Left forelimb (tissue), 1 donor: ENCODE measurements at places on chromosomes 11 and 22.

DNA sequence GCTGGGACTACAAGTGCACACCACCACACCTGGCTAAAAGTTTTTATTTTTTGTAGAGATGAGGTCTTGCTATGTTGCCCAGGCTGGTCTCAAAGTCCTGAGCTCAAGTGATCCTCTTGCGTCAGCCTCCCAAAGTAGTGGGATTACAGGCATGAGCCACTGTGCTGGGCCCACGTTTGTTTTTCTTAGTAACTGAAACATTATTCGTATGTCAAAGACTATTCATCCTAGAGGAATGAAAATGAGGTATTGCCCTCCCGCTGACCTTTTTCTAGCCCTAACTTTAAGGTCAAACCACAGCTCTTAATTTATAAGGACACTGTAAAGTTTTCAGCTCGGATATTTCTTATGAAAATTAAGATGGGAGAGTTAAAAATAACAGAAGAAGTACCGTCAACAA lies 33.2 kb upstream of the PAX6 start:
- DNase-seq = no peak

GRCh38 chr11:78958444-78958843 lies 383.8 kb upstream of the NARS2 start:
- DNase-seq = no peak

GRCh38 chr22:32665676-32666075 lies 135.8 kb upstream of the TIMP3 start:
- DNase-seq = no peak

- peak; percentile 85 for DNase-seq
Observed at GRCh38 chr11:4393209-4393857, at the start of gene TRIM21. TSS of gene TRIM21 (minus strand) at chr11:4393702. CDS start at chr11:4390409, 3,293 bp downstream.

- DNase-seq = peak; percentile 2
Observed at GRCh38 chr11:10655943-10656576, 37.5 kb downstream of the IRAG1 start.

DNA sequence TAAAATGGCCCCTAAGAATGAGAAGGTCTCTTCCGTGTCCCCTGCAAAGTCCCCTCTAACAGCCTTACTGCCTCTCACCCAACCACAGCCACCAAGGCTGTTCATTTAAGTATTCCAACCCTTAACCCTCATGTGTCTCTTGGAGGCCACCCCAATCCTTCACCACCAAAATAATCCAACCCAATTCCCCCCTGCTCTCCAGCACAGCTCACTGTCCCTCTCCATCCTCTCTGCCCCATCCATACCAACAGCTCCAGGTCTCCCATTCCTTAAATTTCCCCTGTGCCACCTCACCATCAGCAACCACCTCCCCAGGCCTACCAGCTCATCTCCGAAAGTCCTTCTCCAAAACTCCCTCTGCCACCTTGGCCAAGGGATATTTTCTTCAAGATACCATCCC lies 1.4 kb downstream of the FAM168A start:
- no peak for DNase-seq

DNA sequence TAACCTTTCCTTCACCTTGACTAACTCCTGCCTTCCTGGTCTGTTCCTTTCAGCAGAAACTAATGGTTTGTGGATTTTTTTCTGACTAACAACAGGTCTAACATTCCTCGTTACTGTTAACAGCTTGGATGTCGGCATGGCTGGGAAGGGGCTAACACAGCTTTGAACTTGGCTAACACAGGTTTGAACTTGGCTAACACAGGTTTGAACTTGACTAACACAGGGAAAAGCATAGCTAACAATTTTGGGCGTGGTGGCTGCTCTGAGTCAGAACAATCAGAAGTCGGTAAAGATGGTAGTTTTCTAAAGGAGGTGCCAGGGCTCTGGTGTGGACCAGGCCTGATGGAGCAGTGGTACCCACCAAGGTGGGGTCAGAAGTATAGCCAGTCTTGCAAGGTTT lies 16.1 kb downstream of the MIAT start:
- no peak for DNase-seq

DNA sequence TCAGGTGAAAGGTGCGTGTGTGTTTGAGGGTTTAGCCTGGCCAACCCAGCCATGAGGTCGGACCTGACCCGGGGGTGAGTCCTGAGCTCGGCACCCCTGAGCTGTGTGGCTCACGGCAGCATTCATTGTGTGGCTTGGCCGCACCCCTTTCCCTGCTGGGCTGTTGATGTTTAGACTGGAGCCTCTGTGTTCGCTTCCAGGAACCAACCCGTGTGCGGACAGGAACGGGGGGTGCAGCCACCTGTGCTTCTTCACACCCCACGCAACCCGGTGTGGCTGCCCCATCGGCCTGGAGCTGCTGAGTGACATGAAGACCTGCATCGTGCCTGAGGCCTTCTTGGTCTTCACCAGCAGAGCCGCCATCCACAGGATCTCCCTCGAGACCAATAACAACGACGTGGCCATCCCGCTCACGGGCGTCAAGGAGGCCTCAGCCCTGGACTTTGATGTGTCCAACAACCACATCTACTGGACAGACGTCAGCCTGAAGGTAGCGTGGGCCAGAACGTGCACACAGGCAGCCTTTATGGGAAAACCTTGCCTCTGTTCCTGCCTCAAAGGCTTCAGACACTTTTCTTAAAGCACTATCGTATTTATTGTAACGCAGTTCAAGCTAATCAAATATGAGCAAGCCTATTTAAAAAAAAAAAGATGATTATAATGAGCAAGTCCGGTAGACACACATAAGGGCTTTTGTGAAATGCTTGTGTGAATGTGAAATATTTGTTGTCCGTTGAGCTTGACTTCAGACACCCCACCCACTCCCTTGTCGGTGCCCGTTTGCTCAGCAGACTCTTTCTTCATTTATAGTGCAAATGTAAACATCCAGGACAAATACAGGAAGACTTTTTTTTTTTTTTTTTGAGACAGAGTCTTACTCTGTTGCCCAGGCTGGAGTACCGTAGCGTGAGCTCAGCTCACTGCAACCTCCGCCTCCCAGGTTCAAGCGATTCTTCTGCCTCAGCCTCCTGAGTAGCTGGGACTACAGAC lies 53.9 kb upstream of the PPP6R3 start:
- no peak for DNase-seq

GRCh38 chr22:45978275-45978713 lies 1.3 kb upstream of the WNT7B start:
- DNase-seq = no peak

DNA sequence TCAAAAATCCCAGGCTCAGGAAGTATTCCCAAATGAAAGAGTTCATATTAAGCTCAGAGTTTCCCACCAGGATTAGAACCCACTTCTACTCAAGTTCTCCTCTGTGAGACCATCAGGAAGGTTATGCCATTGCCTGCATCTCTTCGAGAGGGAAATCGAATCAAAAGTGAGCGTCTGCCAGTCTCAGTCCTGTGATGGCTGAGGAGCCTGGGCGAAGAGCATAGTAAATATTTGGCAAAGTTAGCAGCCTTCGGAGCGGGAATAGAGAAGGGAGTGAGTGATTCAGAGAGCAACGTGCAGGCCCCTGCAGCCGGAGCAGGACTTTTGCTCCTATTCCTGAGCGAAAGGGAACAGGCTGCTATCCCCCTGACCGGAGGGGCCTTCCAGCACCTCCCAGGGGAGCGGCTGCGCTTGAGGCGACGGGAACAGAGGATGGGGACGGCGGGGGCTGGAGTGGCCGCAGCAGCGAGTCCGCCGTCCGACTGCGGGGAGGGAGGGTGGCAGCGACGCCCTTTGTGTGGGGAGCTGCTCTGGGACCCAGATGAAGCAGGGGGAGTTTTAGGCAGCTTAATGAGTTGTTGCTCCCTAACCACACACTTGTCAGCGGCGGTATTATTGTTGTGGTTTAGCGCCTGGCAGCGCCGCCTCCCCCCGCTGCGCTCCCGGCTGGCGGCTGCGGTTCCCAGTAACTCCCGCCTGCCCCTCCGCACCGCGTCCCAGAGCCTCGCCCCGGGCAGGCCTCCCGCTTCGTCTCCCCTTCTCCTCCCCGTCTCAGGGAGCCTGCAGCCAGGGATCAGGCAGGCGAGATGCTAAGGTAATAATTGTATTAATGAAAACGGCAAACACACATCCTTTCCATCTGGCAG lies 21.7 kb upstream of the NRGN start:
- DNase-seq = no peak

- DNase-seq = peak; percentile 64
Observed at GRCh38 chr22:47197773-47198500, 435.5 kb downstream of the TBC1D22A start.

GRCh38 chr11:13339195-13340153 lies 61.9 kb downstream of the BMAL1 start:
- no peak for DNase-seq

DNA sequence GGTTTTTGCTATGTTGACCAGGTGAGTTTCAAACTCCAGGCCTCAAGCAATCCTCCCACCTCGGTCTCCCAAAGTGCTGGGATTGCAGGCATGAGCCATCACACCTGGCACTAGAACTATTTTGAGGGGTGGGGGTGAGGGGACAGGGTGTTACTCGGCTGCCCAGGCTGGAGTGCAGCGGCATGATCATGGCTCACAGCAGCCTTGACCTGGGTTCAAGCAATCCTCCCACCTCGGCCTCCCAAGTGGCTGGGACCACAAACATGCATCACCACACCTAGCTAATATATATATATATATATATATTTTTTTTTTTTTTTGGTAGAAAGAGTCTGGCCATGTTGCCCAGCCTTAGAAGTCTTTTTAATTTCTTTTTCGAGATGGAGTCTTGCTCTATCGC lies 17.1 kb upstream of the IFITM3 start:
- DNase-seq = no peak

DNA sequence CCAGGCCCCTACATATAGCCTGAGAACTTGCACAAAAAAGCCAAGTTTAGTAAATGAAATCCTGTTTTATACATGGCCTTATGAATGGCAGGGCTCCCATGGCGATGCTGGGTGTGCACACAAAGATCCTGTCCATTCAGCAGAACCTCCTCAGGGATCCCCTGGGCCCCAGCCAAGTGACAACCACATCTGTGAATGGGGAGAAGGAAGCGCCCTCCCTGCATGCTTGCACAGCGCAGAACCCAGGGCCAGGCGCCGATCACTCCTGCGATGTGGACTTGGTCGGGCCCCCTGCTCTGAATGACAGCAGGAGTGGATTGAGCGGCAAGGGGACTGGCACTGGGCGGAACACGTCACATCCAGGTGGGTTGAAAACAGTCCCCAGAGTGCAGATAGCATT lies 4.5 kb upstream of the CDC42EP2 start:
- no peak for DNase-seq

DNA sequence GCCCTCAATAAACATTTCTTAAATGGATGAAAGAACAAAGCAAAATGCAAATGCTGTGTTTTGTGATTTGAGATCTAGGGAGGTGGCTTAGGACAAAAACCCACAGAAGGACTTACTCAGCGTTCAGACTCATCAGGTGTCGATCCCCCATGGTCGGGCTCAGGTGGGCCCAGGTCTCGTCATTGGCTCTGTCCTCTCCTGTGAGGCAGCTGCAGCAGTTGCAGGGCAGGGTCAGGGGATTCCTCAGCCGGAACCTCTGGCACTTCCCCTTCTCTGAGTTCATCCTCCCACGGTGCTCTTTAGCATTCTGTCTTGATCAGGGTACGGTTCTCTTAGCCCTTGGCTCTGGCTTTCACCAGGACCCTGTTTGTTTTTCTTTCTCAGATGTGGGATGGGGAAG lies 14.0 kb upstream of the ACR start:
- DNase-seq = no peak

DNA sequence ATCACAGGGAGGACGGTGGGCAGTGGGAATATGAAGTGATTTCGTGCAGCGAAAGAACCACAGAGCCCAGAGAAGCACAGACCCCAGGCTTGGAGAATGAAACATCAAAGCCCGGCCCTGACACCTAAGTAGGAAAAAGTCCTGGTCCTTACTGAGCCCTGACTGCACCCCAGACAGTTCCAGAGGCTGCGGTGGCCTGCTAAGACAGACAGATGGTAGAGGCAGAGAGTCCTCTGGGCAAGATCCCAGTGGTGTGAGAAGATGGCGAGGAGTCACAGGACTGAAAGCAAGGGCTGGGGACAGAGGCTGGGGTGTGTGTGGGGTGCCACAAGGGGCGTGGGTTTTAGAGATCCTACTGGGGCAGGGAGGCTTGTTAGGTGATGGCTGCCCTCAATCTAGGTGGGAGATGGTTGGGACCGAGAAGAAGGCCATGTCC lies 3.7 kb downstream of the CBX6 start:
- peak; percentile 50 for DNase-seq

GRCh38 chr11:124577716-124578427 lies 8.1 kb downstream of the OR8A1 start:
- DNase-seq = no peak

DNA sequence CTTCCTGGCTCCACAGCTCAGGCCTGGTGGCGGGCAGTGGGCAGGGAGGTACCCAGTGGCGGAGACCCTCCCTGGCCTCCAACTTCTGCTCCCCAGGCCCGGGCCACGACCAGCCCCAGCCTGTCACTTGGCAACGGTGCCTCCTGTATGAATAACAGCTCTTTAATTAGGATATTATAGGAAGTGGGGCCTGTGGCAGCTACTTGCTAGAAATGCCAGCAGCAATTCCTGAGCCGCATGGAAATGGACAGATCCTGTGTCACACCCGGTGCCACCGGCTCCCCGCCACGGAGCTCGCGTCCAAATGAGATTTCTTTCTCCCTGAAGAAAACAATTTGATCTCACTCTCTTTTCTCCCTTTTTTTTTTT lies 104.5 kb downstream of the CHST1 start:
- DNase-seq = no peak

DNA sequence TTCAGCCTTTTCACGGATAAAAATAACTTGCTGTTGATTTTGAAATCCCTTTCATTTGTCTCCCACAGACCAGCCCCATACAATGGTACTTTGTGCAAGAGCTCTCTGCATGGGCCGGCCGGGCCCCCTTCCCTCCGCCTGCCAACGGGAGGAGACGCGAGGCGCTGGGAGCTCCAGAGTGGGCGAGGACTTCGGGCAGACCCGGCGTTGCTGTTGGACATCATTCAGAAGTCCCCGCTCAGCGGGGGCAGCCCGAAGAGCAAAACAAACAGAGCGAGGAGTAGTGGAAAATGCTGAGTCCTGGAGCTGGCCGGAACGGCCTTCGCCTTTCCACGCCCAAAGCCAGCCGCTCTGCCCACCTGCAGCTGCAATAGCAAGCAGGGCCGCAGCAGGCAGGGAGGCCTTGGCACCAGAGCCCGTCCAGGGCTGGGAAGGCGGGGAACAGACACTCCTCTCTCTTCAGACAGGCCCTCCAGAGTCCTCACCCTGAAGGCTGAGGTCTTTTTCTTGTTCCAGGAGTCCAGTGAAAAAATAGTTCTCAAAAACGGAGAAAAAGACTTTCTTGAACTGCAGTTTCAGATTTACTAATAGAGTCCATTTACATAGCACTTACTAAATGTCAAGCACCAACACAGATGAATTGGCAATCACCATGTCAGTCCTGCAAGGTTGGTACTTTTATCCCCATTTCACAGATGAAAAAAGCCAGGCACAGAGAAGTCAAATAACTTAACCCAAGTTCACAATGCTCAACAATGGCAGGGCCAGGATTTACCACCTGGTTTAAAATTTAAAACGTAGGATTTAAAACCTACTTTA lies 135.5 kb downstream of the ETS1 start:
- no peak for DNase-seq

- DNase-seq = no peak
Observed at GRCh38 chr11:32071811-32072210, 19.1 kb upstream of the RCN1 start.

DNA sequence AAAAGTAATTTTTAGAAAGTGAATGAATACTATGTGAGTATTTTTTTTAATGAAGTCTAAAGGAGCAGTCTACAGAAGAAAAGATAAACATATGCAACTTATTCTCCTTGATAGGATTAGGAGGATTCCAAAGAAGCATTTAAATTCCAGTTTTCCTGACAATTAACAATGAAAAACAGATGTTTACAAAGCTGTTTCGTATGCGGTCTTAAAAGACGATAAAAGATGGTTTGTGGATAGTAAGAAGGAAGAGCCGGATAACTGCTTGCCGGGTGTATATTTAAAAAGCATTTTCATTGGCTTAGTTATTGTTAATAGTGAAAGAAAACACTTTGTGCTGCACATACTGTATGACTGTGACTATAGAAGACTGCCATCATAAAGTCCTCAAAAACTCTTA lies 120.0 kb upstream of the C11orf58 start:
- no peak for DNase-seq
